ENCODE measurements at places on chromosomes 12 and 14.

GRCh38 chr12:118044075-118044474, 16.9 kb downstream of the WSB2 start:
- no peak for DNase-seq

DNA sequence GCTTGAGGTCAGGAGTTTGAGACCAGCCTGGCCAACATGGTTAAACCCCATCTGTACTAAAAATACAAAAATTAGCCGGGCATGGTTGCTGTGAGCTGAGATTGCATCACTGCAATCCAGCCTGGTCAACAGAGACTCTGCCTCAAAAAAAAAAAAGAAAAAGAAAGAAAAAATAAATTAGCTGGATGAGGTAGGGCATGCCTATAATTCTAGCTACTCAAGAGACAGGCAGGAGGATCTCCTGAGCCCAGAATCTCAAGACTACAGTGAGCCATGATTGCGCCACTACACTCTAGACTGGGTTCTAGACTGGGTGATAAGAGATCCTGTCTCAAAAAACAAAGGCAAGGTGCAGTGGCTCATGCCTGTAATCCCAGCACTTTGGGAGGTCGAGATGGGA, 16.9 kb downstream of the PPP4R3A start:
- DNase-seq: no peak

- DNase-seq: no peak
Observed at GRCh38 chr12:119178544-119179334, at the start of gene HSPB8. Gene HSPB8 (plus strand): TSS chr12:119178931. CDS start chr12:119179313, 382 bp downstream.

DNA sequence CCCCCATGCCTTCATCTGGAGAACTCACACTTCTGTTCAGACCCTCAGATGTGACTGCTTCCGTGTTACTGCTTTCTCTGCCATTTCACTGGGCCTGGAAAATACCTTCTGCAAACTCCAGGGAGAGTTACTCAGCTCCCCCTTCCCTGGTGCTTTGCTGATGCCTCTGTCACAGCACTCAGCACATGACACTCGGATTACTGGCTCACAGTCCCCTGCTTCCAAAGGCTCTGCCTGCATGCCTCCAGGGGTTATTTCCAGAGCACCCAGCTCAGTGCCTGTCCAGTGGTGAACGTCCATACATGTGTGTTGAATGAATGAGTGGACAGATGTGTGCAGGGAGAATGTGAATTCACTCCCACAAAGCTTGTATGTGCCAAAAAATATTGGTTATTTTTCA, 237.2 kb upstream of the FKBP4 start:
- DNase-seq: no peak

DNA sequence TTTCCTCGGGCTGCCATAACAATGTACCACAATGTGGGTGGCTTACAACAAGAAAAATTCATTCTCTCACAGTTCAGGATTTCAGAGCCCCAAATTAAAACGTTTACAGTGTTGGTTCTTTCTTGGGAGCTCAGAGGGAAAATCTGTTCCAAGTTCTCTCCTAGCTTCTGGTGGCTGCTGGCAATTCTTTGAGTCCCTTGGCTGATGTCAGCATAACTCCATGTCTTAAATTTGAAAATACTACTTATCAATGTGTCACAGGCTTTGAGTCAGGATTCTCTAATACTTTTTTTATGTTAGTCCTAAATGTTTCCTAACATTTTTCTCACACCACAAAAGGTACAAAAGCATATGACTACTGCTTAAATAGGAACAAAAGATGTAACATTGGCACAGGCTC, 198.4 kb upstream of the ATXN7L3B start:
- DNase-seq: no peak

- DNase-seq: no peak
Observed at GRCh38 chr12:117172168-117172567, 18.1 kb downstream of the FBXO21 start.

DNA sequence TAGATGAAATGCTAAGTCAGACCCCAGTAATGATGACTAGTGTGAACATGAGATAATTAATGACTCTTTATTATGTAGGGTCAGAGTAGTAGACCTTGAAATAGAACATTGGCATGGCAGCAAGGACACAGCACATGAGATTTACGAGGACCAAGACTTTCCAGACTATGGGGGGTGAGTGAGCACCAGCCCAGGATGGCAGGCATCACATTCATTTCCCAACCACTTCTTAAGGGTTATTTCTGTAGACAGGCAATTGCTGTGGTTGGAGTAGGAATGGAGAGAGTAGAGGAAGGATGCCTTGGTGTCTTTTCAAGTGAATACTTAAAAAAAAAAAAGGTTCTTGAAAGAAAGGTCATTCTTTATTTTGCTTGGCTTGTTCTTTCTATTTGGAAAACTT, 189.4 kb upstream of the DYRK2 start:
- no peak for DNase-seq

DNA sequence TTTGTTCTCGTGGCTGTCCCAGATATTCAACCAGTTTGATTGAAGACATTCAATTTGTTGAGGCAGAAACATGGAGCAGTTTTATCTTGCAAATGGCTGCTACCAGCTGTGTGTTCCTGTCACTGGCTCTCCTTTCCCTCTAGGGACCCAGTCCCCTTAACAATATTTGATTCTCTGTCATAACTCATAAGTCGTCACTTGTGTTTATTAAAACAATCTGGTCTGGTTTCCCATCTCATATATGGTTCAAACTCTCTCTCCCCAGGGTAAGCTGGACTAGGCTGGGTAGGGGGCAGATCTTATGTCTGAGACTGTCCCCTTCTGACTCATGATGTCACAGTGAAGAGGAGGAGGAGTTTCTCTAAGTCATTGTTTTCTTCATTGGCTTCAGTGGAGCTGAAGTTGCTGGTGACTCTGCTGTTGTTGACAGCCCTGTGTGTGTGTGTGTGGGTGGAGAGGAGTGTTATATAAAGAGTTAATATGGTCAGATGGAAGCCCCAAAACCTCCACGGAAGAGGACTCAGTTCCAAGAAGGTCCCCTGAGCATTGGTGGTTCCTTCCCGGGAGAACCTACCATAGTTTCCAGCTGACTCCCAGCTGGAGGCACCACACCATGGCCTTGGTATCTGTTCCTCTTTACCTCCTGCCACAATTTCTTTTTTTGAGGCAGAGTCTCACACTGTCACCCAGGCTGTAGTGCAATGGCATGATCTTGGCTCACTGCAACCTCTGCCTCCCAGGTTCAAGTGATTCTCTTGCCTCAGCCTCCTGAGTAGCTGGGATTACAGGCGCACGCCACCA, 16.1 kb upstream of the GNG2 start:
- no peak for DNase-seq

DNA sequence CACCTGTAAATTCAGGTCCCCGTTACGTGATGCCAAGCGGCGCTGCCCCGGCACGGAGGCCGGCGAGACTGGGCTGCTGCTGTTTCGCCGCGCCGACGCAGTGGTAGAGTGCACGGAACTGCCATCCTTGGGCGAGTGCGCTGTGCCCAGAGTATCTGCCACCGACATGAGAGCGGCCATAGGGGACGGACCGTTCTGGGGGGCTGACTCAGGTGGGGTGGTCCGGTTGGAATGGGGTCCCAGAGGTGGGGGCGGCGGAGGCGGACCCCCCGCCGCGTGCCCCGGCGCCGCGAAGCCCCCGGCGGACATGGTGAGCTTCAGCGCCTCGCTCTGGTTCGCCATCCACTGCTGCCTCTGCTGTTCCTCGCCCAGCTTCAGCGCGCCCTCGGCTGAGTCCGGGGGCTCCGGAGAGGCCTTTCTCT, 2.8 kb downstream of the IRF2BPL start:
- no peak for DNase-seq

GRCh38 chr12:109222496-109222895, 86.6 kb downstream of the FOXN4 start:
- no peak for DNase-seq

- DNase-seq: peak; percentile 44
Observed at GRCh38 chr14:100384819-100385813, 62.0 kb downstream of the SLC25A47 start.

- DNase-seq: no peak
Observed at GRCh38 chr14:95222151-95222631, 64.9 kb upstream of the DICER1 start.

GRCh38 chr14:71824816-71825215, 107.4 kb upstream of the RGS6 start:
- DNase-seq: no peak
